ENCODE measurements at places on chromosomes 6 and 20. TPM values are rescaled to one million over a fixed set of nuclear protein-coding genes. Genes with fewer than 3 reads are reported as not detected.

CRISP3 gene
- total RNA-seq = not detected

ZFP57 gene
- not detected for total RNA-seq

HDGFL1 gene
- not detected for total RNA-seq

IMPG1 gene
- total RNA-seq = not detected

MYH7B gene
- total RNA-seq = not detected

MOCS3 gene
- total RNA-seq = 6.5 TPM

FRK gene
- 1.8 TPM for total RNA-seq

ZBTB12 gene
- total RNA-seq = 4.8 TPM
